ENCODE measurements at places on chromosomes 1 and 21.

- DNase-seq = no peak
These were observed 259.5 kb upstream of the CHRM3 start for GRCh38 chr1:239126884-239127283.

- no peak for DNase-seq
These were observed 34.5 kb upstream of the PLXNA2 start for GRCh38 chr1:208278638-208279037.

DNA sequence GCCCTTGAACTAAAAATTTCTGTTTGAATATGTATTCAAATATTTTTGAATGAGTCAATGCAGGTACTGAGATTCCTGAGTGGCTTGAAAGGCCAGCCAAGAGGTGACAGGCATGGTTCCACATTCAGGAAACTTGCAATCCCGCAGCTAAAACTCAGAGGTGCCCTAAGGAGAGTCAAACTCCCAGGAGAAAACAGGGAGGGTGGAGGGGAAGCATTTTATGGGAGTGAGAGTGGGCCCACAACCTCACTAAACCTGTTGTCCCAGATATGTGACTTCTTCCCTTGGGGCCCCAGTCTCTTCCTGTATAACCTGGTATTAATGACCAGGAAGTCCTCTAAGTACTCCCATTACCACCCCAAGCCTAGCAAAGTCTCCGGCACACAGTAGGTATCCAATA is 189.6 kb downstream of the PLPP3 start:
- DNase-seq = no peak

- no peak for DNase-seq
These were observed 33.1 kb upstream of the WDTC1 start for GRCh38 chr1:27201295-27201694.

DNA sequence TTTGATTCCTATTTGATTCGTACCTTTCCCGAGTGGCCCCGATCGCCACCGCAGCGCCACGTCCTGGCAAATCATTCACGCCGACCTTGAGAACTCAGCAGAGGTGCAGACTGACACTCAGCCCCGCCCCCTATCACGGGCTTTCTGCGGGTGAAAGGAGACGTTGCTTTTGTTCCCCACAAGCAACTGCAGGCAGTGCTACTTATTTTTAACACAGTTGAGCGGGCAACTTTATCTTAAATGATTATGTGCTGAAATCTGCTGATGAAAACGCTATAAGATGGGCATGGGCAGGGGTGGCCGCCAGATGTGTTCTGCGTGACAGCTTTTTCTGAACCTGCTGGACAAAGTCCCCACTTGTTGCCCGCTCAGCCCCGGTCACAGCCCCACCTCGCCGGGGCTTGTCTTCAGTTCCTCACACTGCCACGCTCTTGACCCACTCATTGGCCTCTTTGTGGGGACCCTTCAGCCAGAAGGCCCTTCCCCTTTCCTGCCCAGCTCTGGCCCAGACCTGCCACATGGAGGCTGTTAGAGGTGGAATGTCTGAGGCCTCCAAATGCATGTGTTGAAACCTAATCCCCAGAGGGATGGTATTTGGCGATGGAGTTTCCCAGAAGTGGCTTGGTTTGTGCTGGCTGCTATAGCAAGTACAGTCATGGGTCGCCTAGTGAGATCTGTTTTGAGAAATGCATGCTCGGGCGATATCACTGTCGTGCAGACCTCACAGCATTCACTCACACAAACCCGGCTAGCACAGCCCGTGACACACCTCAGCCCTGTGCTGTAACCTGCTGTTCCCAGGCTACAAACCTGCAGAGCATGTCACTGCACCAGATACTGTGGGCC is 15.7 kb upstream of the PDXK start:
- DNase-seq = peak; percentile 14

- DNase-seq = no peak
These were observed 2.3 kb downstream of the RGS16 start for GRCh38 chr1:182601913-182602312.

- DNase-seq = no peak
These were observed 292.4 kb downstream of the PTBP2 start for GRCh38 chr1:97013941-97014340.

- no peak for DNase-seq
These were observed 42.7 kb downstream of the APP start for GRCh38 chr21:26127918-26128317.
